Hematopoietic multipotent progenitor cell treated with erythropoietin and hydrocortisone succinate and interleukin-3 and kit ligand, for 17 days (in vitro differentiated cells): ENCODE measurements at places on chromosomes 2 and 18.

- no peak for DNase-seq
Observed at GRCh38 chr2:160928854-160929301, 231.3 kb upstream of the TANK start.

GRCh38 chr2:119700866-119701265 lies 21.9 kb downstream of the TMEM177 start:
- DNase-seq, result no peak

DNA sequence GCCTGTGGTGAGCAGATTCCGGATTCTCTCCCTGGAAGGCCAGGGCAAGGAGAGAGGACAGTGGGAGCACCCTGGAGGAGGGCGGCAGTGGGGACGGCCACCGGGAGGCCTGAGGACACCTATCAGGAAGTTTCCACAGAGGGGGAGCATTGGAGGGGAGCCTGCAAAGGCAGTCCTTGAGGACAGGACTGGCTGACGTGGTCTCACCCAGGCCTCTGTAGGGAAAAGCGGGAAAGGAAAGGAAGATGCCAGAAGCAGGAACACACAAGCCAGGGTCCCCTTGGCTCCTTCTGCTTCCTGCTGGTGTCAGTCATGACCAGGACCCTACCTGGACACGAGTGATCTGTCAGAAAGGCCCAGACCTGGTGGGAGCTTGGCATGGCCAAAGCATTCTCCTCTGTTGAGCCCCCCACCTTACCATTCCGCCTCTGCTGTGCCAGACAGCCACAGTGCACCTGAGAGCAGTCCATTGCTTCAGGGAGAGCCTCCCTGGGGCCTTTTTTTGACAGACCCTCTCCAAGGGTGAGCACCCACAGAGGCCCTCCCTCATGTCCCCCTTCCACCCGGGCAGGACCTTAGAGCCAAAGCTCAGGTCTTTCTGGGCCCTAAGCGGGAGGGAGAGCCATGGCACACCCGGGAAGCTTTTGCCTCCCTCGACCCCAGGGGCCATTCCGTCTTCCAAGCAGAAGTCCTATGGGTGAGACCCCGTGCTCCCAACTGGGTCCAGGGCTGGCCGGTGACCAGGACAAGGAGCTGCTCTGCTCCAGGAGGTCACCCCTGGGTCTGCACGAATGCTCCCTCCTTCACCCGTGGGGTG lies 333.1 kb downstream of the DYSF start:
- DNase-seq, result no peak

DNA sequence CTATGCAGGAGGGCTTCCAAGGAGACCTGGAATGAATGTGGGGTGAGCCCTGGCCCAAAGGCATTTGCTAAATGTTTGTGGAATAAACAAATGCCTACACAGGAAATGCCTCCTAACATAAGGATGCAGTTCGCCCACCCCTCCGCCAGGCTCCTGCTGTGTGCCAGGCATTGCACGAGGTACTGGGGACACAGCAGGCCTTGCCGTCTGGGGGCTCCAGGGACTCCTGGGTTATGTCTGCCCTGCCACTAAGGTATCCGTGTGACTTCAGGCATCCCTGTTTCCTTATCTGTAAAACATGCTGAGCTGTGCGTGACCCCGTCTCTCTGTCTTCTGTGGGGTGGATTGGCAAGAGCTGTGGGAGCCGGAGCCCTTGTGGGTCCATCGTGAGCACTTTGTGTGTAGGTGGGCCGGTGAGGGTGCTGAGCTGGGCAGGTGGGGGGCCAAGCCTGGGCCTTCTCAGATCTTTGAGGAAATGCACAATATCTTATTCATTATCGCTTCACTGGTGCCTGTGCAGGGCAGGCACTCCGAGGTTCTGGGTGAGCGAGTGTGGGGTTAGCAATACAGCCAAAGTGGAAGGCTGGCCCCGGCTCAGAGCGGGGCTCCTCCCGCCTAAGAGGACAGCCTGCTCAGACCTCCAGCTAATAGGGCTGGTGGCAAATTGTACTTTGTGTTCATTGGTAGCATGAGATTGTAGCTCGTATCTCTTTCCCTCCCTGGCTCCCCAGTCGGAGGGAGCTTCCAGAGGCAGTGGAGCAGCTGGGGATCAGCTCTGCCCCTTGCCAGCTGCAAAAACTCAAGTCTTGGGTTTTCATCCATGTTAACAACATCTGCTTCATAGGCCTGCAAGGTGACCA lies 126.8 kb downstream of the GLI2 start:
- DNase-seq, result no peak

- DNase-seq, result no peak
Observed at GRCh38 chr2:121570036-121570666, 39.5 kb downstream of the RNU4ATAC start.

- DNase-seq, result no peak
Observed at GRCh38 chr18:32548688-32549087, 78.0 kb upstream of the GAREM1 start.

DNA sequence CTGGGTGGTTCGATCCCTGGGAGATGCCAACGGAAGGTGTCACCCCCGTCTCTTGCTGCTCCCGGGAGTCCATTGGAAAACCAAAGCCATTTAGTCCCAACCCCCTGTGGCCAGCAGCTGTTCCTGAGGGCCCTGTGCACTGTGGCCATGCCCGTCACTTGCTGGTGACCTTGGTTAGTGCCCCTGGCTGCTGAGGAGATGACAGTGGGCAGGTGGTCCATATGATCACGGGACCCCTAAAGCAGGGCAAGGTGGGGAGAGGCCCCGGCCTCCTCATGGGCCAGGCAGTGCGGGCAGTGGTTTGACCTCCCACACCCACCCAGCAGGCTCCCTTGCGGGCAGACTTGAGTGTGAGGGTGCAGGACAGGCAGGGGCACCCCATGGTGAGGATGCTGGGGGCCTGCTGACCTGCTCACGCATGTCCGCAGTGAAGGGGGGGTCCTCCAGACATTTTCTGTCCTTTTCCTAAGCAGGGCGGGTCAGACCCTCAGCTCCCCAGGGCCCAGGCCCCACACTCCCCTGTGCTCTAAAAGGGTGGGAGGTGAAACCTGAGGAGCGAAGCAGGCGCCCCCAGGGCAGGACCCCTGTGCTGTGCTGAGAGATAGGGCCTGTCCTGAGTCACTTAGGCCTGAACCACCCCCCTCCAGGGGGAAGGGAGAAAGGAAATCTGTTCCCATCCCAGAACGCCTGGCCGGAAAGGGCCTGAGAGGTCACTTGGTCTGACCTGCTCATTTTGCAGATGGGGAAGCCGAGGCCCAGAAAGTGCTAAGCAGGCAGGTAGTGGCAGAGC lies 6.8 kb downstream of the ITM2C start:
- no peak for DNase-seq

DNA sequence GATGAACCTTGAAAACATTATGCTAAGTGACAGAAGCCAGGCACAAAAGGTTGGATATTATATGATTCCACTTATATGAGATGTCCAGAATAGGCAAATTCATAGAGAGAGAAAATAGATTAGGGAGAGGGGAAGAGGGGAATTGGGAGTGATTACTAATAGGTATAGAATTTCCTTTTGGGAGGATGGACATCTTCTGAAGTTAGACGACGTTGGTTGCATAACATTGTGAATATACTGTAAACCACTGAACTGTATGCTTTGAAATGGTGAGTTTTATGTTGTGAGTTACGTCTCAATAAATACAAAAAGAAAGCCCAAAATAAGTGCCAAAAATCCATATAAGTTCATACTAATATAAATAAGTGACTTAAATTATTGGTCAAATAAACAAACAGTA lies 18.6 kb upstream of the CYP26B1 start:
- DNase-seq, result no peak
